ENCODE measurements at places on chromosomes 11 and 22. TPM values are rescaled to one million over a fixed set of nuclear protein-coding genes. Genes with fewer than 3 reads are reported as not detected.

The FAT3 gene
- total RNA-seq = 17.6 TPM

GRCh38 chr11:12914400-12914912, 94.7 kb upstream of the RASSF10 start:
- peak; percentile 78 for DNase-seq

GRCh38 chr11:64103277-64103985, 62.5 kb downstream of the MACROD1 start:
- no peak for DNase-seq

DNA sequence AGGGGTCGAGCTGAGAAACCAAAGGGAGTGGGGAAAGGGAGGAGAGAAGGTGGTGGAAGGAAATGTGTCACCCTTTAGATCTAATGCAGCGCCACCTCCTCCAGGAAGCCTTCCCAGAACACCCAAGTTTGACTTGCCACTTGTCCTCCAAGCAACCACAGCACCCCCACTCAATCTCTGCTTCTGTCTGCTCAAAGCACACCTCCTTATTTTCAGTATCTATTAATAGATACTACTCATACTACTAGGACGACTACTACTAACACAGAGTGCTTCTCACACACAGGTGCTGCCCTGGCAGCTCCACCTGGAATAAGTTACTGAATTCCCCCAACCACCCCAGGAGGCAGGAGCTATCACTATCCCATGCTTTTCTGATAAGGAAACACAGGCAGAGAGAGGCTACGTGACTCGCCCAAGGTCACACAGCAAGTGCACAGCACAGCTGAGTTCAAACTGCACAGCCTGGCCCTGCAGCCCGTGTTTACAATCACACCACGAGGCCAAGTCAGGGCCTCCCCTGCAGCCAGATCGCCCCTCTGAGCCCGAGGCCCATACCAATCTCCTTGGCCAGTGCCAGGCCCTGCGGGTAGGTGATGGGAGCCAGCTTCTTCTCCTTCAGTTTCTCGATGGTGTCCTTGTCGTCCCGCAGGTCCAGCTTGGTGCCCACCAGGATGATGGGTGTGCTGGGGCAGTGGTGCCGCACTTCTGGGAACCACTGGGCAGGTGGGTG, 13.2 kb downstream of the RAC2 start:
- DNase-seq = no peak

DNA sequence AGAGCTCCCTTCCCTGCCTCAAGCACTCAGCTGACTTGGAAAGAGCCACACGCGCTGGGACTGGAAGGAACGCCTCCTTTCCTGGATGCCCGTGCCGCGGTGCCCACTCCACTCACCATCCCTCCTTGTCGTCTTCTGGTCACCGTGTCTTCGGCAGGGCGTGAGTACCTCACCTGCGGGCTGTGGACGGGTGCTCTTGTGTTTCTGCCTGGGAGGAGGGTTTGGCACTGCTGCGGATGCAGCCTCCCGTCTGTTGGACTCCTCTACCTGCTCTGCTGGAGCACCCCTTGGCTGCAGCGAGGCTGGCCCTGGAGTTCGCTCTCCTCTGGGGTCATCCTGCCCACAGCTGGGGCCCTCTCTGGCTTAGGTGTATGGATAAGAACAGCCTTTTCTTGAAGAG, 612.7 kb downstream of the BRD1 start:
- no peak for DNase-seq

GRCh38 chr22:19448739-19449421, 1.4 kb upstream of the C22orf39 start:
- no peak for DNase-seq

DNA sequence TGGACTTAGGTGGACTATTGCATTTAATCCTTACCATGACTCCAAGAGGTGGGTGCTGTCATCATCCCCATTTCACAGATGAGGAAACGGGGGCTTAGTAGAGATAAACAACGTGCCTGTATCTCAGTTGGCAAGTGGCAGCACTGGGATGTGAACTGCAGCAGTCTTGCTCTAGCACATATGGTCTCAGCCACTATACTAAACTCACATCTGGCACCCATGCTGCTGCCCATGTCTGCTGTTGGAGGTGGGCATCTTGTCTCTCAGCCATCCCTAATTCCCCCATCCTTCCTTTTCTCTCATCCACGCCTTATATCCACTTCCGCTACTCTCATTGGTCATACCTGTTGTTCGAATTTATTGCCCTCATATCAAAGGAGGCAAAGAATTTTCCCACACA, 3.8 kb downstream of the PRG3 start:
- DNase-seq = no peak

DNA sequence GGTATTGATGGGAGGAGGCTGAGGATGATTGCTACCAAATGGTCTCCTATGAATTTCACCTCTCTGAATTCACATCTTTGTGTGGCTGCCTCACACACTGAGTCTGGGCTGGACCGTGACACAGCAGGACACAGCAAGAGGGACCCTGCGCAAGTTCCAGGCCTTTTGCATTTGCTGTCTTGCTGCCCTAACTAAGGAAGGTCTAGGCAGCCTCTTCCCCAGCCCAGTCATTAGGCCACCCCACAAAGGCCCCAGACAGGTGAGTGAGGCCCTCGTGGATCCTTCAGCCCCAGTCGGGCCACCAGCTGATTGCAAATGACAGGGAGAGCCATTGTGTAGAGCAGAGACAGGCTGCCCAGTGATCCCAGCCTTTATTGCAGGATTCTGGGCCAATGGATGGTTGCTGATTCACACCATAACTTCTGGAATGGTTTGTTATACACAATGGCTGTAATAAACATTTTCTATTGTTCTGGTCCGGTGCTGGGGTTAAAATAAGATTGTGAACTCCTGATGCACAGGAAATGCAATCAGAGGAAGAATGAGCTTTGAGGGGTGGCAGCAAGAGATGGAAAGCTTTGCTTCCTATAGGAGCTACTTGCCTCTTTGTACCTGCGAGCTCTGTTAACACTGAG, 28.5 kb upstream of the CSNK2A3 start:
- DNase-seq = no peak

DNA sequence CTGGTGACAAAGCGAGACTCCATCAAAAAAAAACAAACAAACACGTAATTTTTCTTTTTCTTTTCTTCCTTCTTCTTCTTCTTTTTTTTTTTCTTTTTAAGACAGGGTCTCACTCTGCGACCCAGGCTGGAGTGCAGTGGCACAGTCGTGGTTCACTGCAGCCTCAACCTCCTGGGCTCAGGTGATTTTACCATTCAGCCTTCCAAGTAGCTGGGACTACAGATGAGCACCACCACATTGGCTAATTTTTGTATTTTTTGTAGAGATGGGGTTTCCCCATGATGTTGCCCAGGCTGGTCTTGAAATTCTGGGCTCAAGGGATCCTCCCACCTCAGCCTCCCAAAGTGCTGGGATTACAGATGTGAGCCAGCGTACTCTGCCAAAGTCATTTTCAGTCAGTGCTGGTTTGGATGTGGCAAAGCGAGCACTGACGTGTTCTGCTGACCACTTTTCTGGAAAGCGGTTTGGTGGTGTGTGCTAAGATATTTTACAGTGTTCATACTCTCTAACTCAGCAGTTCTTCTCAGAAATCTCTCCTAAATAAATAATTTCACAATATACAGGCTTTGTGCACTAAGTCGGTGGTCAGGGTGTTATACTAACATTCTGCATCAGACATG, 10.7 kb downstream of the FAM118A start:
- no peak for DNase-seq

DNA sequence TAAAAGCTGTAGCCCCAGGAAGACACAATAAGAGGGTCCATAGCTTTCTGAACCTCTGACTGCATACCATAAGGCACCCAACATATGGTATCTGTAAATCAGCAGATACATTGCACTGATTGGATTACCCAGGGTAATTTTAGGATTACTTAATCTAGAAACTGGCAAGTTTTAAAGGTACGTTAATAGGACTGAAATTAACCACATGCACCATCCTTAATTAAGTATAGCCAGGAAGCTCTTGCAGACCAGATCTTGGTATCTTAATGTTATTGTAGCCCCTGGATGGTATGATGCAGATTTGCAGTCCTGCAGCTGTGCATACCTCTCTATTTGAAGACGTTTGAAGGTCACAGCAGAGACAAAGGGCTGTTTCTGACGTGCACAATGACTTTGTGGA, 72.8 kb downstream of the ARHGAP42 start:
- no peak for DNase-seq

GRCh38 chr11:76801736-76802135, 18.6 kb downstream of the TSKU start:
- DNase-seq = no peak

- peak; percentile 73 for DNase-seq
Observed at GRCh38 chr11:117807482-117808327, 10.7 kb upstream of the DSCAML1 start.

DNA sequence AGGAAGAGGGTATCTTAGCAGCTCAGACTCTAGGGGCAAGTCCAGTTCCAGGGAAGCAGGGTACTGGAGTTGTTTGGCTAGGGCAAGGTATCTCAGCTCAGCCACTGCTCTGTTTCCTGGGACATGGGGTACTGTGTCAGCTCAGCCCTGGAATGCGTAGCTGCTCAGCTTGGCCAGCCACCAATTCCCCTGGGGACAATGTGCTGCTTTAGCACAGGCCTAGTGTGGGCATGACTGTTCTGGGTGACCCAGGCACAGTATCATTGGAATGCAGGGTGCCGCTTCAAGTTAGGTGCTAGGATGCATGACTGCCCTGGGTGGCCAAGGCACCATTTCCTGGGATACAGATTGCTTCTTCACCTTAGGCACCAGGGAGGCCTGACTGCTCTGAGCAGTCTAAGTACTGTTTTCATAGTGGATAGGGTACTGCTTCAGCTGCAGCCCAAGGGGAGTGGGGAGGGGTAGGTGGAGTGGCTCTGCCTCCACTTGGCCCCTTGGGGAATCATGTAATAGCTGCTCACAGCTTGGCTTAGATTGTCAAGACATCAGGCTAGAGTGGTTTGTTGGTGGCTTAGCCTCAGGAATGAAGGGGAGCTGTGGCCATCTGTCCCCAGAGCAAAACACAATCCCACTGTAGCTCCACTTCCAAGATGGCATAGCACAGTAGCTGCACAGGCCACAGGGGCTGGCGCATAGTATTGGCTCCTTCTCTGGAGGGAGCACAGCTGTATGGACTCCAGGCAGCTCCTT, 36.0 kb downstream of the MADD start:
- DNase-seq = no peak

DNA sequence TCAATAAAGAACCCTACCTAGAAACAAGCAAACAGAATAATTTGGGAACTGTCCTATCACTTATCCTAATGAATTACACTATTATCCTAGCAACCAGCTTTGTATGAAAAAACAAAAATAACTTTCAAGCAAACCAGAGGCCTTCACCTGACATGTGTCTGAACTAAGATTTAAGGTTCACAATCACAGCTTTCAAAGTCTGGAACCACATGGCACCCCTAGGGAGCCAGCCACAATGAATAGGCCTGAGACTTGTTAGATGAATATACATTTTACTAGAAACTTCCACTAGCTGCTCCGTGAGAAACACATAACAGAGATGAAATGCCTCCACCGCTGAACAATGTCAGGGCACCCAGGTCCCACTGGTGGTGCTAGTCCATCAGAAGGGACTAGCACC, 65.8 kb upstream of the CYP2D6 start:
- DNase-seq = no peak

The RFPL3 gene
- not detected for total RNA-seq

The RFPL2 gene
- total RNA-seq = 11.8 TPM

DNA sequence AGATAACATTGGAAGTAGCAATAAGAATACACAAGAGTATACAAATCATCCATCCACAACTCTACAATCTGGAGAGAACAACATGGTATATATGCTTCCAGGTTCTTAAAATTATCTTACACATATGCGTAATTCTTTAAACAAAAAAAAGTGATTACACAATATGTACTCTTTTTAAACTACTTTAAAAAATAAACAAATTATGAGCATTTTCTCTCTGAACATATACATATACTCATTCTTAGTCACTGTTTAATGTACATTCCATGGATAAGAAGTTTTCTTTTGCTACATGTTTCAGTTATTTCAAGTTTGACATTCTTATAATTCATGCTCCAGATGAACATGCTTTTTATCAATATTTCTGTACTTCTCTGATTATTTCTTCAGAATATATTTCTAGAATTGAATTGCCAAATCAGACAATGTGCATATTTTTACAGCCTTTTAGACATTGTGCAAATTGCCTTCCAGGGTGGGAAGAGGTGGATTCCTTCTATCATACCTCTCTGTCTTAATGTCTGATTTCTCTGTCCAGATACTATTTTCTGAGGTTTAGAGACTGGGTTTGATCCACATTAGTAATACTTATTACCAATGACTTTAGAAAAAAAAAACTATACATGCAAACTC, 551.6 kb downstream of the METTL15 start:
- no peak for DNase-seq

The C11orf42 gene
- not detected for total RNA-seq

DNA sequence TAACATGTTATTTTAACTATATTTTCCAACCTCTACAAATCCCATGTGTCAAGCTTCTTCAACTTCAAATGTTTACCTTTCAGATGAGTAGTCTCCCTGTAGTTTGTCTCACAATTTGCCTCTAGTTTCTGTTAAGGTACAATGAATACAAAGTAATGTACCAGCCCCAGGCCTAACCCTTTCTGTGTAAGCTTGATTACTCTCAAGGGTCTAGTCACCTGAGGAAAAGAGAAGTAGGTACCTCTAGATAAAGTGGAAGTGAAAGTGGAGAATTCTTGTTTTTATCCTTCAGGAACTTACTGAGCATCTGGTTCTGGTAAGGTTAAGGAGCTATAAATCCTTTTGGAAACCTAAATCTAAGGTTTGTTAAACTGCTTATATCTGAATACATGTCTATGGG, at the start of gene OR51A7:
Gene OR51A7 (plus strand): TSS at position 300 of the 400 bp plus-strand sequence. CDS start 3,587 bp downstream, outside the sequence.
- no peak for DNase-seq

The OR5B21 gene
- total RNA-seq = not detected

DNA sequence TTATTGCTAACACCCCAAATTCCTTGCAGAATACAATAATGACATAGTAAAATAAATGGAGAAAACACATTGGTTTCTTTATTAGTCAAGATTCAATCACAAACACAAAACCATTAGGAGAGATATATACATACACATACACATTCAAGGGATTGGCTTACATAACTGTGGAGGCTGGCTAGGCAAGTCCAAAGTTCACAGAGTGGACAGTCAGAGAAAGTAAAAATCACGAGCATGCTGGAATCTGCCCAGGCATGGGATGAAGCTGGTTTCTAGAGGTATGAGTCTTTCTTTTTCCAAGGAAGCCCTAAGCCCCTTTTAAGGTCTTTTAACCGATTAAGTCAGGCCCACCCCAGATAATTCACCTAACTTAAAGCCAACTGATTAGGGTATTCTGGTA, 13.6 kb upstream of the OR56B1 start:
- DNase-seq = no peak

DNA sequence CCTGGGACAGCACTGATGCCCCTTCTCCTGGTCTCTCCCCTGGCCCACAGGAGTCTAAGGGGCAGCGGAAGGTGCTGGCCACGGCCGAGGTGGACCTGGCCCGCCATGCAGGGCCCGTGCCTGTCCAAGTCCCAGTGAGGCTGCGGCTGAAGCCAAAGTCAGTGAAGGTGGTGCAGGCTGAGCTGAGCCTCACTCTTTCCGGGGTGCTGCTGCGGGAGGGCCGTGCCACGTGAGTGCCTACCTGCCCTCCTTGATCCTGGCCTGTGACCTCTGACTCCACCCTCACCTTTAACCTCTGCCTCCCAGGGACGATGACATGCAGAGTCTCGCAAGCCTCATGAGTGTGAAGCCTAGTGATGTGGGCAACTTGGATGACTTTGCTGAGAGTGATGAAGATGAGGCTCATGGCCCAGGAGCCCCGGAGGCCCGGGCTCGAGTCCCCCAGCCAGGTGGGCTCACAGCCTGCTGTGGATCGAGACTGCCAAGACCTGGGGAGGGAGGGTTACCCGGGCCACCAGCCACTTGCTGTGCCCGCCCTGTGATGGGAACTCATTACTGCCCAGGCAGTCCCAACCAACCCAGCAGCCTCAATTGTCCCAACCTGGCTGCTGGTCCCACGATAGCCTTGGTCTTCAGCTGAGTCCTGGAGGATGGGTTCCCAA, 4.3 kb downstream of the EHBP1L1 start:
- DNase-seq = no peak
